ENCODE measurements at places on chromosomes 2 and 18. TPM values are rescaled to one million over a fixed set of nuclear protein-coding genes. Genes with fewer than 3 reads are reported as not detected.

The LDLRAD4 gene
- total RNA-seq, result 3.1 TPM

The DES gene
- 3.7 TPM for total RNA-seq

The C18orf54 gene
- total RNA-seq, result 1.3 TPM

The PAIP2B gene
- total RNA-seq, result 0.85 TPM

The CFAP53 gene
- total RNA-seq, result 0.71 TPM
